KBM-7 (cell line): ENCODE measurements at places on chromosomes 11 and 22.

GRCh38 chr11:7846003-7846402 lies 49.3 kb upstream of the OR5P2 start:
- DNase-seq = no peak

DNA sequence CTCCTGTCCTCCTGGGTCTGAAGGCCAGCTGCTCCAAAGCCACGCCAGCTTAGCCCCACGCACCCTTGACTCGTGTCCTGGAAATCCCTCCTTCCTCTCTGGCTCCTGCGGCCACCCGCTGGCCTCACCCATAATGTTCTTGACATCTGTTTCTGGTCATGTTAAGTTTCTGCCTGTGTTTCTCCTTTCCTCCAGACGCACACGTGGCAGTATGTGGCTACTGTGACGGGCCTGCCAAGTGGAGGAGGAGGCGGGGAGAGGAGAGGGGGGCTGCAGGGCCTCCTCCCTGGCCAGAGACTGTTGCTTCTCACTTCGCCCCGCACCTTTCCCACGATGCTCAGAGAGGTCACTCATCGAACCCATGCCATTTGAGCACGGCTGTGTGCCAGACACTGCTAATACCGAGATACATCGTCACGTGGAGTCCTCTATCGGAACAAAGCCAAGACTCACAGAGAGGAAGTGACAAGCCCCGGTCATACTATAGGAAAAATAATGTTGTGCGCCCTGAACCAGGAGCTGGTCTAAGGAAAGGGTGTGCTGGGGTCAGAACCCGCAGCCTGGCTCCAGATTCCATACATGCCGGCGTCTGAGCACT lies 11.5 kb downstream of the C1QTNF6 start:
- peak; percentile 89 for DNase-seq

- no peak for DNase-seq
Measured at GRCh38 chr11:26199331-26200095, 132.4 kb upstream of the ANO3 start.

GRCh38 chr22:49356428-49356827 lies 471.2 kb downstream of the BRD1 start:
- DNase-seq = no peak

- peak; percentile 79 for DNase-seq
Measured at GRCh38 chr11:44574610-44575287, 9.3 kb downstream of the CD82 start.

GRCh38 chr11:129458756-129459535 lies 83.3 kb downstream of the BARX2 start:
- DNase-seq = no peak

DNA sequence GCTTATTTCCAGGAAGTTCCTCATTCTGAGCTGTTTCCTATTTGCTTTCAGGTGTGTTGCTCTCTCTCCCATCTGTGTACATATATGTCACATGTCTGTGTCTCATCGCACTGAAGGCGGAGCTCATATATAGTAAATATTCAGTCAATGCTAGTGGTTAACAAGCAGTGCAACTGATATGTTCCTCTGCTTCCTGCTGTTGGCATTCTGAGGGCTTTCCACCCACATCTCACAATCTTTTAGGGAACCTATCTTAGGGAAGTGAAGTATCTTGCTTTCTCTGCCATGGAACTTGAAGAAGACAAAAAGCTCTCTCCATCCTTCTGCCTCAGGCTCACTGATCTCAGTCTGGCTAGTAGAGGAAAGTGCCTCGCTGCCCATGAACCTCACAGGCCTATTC lies 139.8 kb downstream of the TTC17 start:
- no peak for DNase-seq
